Cardiac ventricle fibroblast (primary cell): ENCODE measurements at places on chromosomes 11 and 22. TPM values are rescaled to one million over a fixed set of nuclear protein-coding genes. Genes with fewer than 3 reads are reported as not detected.

Gene MYBPC3
- total RNA-seq, result not detected in 2 replicates

Gene TRIOBP
- total RNA-seq, result 120 and 124 TPM in 2 replicates

Gene TCF20
- total RNA-seq, result 17.9 and 18.0 TPM in 2 replicates

Gene LMF2
- total RNA-seq, result 66.0 and 69.6 TPM in 2 replicates

Gene MCAM
- total RNA-seq, result 153 and 177 TPM in 2 replicates

Gene RFPL3
- total RNA-seq, result not detected in 2 replicates

Gene TRIM51
- not detected in 2 replicates for total RNA-seq

Gene TMEM151A
- total RNA-seq, result not detected in 2 replicates

Gene ZNF280B
- 0.24 and 0.37 TPM in 2 replicates for total RNA-seq

Gene FOLH1
- total RNA-seq, result not detected in 2 replicates

Gene HNRNPUL2
- total RNA-seq, result 18.1 and 23.8 TPM in 2 replicates

Gene GPHA2
- not detected in 2 replicates for total RNA-seq

Gene AASDHPPT
- total RNA-seq, result 42.2 and 42.3 TPM in 2 replicates

Gene OR8I2
- not detected in 2 replicates for total RNA-seq

Gene OR8D4
- total RNA-seq, result not detected in 2 replicates

Gene MS4A1
- total RNA-seq, result not detected in 2 replicates

Gene TREH
- total RNA-seq, result not detected in 2 replicates

Gene SYT13
- not detected in 2 replicates for total RNA-seq

Gene CREB3L1
- total RNA-seq, result 45.9 and 50.5 TPM in 2 replicates

Gene SCGB1D2
- total RNA-seq, result not detected in 2 replicates

Gene OR52I2
- not detected in 2 replicates for total RNA-seq

Gene MRPL17
- 36.9 and 60.1 TPM in 2 replicates for total RNA-seq

Gene CABP4
- total RNA-seq, result not detected in 2 replicates

Gene GLB1L2
- total RNA-seq, result 1.7 and 2.9 TPM in 2 replicates

Gene FDXACB1
- 1.5 and 2.5 TPM in 2 replicates for total RNA-seq

Gene RTN4RL2
- total RNA-seq, result 1.4 and 2.7 TPM in 2 replicates
